ENCODE measurements at places on chromosomes 16 and 17.

DNA sequence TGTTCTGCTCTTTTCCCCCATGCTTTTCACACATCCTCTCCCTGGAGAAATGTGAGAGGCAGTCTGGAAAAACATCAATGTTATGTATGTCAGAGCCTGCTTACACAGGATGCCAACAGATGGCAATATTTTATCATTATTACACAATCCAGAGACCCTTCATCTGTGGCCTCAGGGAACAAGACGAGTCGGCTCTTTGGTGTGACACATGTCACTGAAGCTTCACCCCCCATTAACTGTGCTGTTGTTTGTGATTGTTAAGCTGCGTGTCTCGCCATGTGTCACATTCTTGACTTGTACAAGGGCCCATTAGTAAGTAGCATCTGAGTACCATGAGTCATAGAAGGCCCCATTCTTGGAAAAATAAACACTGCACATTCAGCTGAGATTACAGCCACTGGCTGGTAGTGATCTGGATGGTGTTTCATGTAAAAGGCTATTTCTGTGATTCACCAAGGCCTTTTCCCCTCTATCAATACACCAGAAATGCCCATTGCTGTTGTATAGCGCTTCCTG lies 682.1 kb upstream of the SOX9 start:
- no peak for DNase-seq

- DNase-seq: peak; percentile 14
These were observed 40.6 kb downstream of the MIS12 start for GRCh38 chr17:5526821-5527598.

DNA sequence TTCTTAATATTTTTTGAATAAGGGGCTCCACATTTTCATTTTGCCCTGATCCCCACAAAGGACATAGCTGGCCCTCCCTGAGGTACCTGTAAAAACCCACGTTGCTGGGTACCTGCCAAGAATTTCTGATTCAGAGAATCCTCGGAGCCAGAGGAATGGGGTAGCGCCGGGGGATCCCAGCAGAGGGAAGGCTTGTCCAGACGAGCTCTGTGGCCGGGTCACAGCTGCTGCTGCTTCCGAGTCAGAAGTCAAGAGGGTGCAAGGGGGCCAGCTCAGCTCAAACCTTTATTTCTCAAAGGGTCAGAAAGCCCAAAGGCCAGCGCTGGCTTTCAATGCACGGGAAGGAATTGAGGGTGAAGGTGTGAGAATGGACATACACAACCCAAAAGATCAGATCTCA lies 68.9 kb upstream of the SDK2 start:
- no peak for DNase-seq

DNA sequence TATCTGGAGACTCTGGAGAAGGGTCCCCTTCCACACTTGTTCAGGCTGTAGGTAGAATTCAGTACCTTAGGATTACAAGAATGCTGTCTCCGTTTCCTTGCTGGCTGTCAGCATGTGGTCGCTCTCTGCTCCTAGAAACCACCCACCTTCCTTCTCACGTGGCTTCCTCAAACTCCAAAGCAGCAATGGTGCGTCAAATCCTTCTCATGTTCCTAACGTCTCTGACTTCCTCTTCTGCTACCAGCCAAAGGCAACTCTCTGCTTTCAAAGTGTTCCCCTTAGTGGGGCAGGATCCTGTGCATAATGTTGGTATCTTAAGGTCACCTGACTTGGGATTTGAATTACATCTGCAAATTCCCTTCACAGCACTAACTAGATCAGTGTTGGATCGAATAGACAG lies 30.9 kb upstream of the DYNLRB2 start:
- no peak for DNase-seq

DNA sequence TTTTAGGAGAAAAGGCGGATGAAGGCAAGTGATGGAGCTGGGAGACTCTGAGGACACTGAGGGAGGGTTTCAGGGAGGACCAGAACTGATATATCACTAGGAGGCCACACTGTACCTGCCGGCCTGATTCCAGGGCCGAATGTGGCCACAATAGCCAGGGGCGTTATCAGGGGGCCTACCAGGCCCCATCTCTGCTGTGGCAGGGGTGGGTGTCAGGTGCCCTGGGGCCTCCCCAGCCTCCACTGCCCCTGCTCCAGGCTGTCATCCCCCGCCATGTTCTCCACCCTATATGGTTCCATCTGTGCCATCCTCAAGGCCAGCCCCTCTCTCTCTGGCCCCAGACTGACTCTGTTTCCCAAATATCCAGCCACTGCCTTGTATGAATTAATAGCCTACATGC lies 246.5 kb downstream of the GSG1L start:
- no peak for DNase-seq

DNA sequence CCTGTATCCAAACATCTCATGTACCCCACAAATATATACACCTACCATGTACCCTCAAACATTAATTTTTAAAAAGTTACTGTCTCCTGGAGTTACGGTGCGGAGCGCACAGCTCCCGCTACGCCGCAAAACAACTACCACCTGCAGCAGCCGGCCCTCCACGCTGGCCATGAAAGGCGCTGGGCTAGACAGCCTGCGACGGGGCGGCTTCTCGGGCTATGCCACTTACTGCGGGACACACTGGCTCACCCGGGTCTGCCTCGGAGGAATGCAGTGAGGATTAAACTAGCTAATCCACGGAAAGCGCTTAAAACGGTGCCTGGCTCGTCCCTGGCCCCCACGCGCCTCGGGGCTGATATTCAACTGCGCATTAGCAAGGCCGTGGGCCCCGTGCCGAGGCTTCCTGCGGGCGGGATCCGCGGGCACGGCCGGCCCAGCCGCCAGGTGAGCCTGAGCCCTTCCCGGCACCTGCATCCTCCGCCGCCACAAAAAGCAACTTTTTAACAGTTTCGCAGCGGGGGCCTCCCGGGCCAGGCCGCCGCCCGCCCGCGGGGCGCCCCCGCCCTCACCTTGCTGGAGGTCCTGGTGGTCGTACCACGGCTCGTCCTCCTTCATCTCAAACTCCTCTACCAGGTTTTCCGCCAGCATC lies 633 bp downstream of the CDR2 start:
- DNase-seq: no peak

- DNase-seq: no peak
These were observed 6.5 kb upstream of the CTCF start for GRCh38 chr16:67555795-67556212.

- no peak for DNase-seq
These were observed 11.7 kb downstream of the LDHD start for GRCh38 chr16:75104836-75105235.

- no peak for DNase-seq
These were observed 2.1 kb upstream of the MMP2 start for GRCh38 chr16:55476625-55477533.

DNA sequence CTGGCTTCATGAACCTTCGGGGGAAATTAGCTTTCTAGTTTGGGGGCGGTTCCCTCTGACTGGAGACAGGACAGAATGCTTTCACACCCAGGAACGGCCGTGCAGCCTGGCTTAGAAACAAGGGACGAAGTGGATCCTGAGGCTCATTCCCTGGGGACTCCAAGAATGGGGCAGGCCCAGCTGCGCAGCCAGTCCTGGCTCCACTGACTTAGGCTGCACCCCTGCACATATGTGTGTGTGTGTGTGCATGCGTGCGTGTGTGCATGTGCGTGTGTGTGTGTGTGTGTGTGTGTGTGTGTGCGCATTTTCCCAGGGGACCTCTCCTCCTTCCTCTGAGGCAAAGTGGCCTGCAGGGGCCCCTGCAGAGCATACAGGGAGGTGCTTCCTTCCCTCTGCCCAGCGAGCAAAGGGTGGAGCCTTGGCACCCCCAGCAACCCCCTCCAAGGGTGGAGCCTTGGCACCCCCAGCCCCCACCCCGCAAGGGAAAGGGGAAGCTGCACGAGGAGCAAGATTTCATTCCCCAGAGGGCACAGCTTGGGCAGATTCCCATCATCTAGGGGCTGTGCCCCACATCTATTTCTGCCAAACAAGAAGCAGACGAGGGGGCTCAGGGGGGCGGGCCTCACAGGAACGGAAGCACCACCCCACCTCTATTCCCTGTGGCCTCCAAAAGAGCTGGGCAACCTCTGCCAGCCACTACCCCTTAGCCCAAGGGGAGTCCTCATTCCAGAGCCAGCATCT lies 97.6 kb upstream of the CBX4 start:
- no peak for DNase-seq

GRCh38 chr16:10616756-10617640 lies 36.6 kb upstream of the EMP2 start:
- DNase-seq: no peak

GRCh38 chr16:75697571-75697970 lies 3.7 kb downstream of the DUXB start:
- no peak for DNase-seq

DNA sequence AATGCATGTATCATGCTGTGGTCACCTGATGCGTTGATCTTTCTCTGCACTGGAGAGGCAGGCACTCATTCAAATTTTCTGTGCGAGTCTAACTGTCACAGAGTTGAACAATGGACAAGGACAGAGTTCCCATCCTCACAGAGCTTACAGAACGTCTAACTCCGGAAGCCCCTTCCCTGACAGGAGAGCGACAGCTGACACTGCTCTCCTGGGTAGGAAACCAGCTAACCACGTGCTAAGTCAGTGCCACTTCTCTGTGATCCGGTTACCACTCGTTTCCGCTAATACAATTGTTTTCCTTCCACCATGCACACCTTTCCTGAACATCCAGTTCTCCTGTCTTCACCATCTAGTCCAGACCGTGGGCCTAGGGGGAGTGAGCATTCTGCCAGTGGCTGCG lies 11.3 kb downstream of the KLHDC4 start:
- DNase-seq: no peak

GRCh38 chr17:45925311-45925710 lies 31.0 kb downstream of the MAPT start:
- DNase-seq: no peak

- peak; percentile 32 for DNase-seq
These were observed 1.9 kb downstream of the HNF1B start for GRCh38 chr17:37742762-37743611.

- DNase-seq: no peak
These were observed 38.7 kb upstream of the NGFR start for GRCh38 chr17:49456183-49456965.

- DNase-seq: no peak
These were observed 26.0 kb upstream of the DLX3 start for GRCh38 chr17:50020841-50021599.

DNA sequence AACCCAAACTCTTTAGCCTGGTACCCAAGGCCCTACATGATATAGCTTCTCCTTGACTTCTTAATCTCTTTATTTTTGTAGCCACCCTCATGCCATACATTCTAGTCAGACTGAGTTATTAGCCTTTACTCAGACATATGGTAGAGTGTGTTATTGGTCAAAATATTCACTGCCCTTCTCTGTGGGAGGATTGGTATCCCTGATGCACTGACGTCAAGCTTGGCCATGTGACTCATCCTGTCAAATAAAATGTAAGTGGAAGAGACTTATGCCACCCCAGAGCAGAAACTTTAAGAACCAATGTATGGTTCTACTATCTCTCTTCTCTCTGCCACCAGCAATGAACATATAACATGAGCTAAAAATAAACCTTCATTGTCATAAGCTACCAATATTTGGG lies 12.2 kb upstream of the BEAN1 start:
- DNase-seq: no peak

GRCh38 chr16:70657956-70658355 lies 11.6 kb downstream of the IL34 start:
- DNase-seq: no peak

DNA sequence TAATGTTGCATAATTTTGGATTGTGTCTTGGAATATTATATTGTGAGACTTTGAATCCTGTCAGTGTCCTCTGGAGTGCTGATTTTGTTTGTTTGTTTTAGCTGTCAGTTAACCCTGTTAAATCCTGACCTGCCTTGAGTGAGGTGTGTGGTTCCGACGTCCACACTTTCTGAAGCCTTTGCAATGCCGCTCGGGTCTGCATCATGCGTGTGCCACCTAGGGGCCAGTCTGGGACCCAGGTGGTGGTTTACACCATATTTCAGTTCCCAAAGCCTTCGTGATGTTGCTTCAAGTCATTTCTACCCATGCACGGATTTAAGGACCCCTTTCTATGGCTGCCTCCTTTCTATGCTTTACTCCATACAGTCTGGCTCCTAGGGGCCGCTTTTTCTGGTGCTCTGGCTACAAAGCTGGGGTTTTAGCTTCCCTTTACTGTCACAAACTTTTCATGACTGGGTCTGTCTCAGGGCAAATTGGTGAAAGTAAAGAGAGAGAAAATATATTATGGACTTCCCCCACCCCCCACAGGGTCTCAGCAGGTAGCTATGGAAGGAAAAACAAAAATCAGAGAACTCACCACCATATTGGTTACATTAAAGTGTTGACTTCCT lies 11.4 kb upstream of the OR4D1 start:
- no peak for DNase-seq

- DNase-seq: peak; percentile 53
These were observed 55.8 kb downstream of the MYH13 start for GRCh38 chr17:10316801-10317542.

- DNase-seq: no peak
These were observed 219.5 kb downstream of the NTN1 start for GRCh38 chr17:9240659-9241370.

DNA sequence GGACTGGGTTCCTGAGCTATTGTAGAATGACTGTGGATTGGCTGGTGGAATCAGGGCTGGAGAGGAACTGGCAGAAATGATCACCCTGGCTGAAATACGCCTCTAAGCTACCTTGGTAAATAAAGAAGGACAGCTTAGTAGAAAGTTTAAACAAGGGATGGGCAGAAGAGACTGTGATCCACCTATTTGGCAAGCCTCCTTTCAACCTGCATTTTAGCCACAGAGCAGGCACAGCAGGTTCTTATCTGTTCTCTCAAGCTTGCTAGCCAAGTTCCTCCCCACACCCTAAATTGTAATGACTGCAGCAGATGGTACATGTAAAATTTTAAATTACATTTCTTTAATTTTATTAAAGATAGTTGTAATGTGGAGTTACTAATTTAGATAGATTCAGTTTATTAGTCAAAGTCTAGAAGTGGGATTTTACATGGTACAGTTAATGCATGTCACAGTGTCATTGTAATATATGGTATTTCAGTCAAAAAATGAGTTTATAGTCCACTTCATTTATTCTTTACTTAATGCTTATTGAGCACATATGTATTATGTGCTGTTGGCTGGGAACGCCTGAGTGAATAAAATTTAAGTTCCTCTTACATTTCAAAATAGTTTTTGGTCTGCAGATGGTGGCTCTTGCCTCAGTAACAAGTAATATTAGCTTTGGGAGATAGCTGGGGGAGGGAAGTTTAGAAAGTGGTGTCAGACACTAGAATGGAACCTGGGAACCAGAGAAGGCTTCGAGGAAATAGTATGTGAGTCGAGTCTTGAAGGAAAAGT lies 11.2 kb downstream of the EPN2 start:
- DNase-seq: no peak

- DNase-seq: no peak
These were observed 9.8 kb downstream of the USP10 start for GRCh38 chr16:84709609-84710008.

- no peak for DNase-seq
These were observed 11.8 kb downstream of the CYB5B start for GRCh38 chr16:69435977-69436820.

GRCh38 chr17:62761884-62762283 lies 46.2 kb downstream of the MARCHF10 start:
- no peak for DNase-seq

GRCh38 chr17:40329839-40330794 lies 21.1 kb downstream of the RARA start:
- DNase-seq: no peak

GRCh38 chr17:69030169-69030568 lies 30.6 kb downstream of the ABCA9 start:
- DNase-seq: no peak

GRCh38 chr17:79951361-79952264 lies 84.1 kb downstream of the TBC1D16 start:
- peak; percentile 8 for DNase-seq

Data from GM19239 (cell line).